ENCODE measurements at places on chromosomes 6 and 20.
A peak's percentile ranks its signal among the peaks of the same experiment; 100 is the strongest.

GRCh38 chr20:41140226-41141133 is 3.1 kb downstream of the PLCG1 start:
- DNase-seq = no peak

- no peak for DNase-seq
Measured at GRCh38 chr6:126042001-126042419, 55.7 kb downstream of the TRMT11 start.

DNA sequence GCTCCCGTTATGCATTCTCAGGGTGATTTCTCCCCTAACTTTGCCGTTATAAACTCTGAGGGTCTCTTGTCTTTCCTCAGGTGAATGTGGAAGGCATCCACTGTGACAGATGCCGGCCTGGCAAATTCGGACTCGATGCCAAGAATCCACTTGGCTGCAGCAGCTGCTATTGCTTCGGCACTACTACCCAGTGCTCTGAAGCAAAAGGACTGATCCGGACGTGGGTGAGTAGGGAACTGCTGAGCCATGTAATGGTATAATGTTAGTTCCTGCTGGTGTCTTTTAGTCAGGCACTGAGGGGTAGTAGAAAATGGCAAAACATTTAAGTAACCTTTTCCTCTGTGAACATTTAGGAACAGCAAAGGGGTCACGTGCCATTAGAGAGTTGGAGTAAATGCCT is 395.4 kb downstream of the ARHGAP18 start:
- no peak for DNase-seq

- DNase-seq = no peak
Measured at GRCh38 chr20:19756761-19757486, 1.1 kb upstream of the RIN2 start.

- no peak for DNase-seq
Measured at GRCh38 chr20:15805154-15805553, 768.1 kb downstream of the KIF16B start.

DNA sequence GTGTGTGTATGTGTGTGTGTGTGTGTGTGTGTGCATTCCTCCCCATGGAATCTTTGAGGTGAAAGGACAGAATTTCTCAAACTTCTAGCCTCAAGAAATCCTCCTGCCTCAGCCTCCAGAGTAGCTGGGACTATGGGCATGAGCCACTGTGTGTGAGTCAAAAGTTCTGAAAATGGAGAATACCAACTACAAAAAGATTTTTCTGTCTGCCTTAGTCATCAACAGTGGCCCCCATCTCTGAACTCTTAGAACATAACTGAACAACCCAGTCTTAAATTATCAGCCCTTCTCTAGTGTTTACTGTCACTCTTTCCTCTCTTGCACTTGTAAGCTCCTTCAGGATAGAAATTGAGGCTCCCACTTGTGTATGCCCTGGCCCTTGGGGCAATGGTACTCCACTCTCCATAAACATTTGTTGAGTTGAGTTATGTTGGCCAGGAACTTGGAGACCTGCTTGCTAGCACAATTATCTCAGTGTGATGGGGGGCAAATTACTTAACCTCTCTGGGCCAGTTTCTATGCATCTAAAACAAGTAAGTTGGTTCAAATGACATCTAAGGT is 35.3 kb upstream of the CLIC5 start:
- DNase-seq = no peak

GRCh38 chr6:21780141-21780540 is 186.6 kb downstream of the SOX4 start:
- no peak for DNase-seq

DNA sequence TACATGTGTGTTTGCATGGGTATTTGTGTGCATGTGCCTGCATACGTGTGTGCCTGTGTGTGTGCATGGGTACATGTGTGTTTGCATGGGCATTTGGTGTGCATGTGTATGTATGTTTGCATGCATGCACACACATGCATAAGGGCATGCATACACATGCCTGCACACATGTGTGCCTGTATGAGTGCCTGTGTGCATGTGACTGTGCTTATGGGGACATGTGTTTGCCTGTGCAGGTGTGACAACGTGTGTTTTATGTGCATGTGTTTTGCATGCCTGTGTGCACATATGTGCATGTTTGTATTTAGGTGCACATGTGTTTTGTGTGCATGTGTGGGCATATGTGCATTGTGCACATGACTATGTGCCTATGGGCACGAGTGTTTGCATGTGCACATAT is 165.7 kb downstream of the ERMARD start:
- no peak for DNase-seq

- no peak for DNase-seq
Measured at GRCh38 chr6:16740097-16740496, 21.2 kb downstream of the ATXN1 start.

- no peak for DNase-seq
Measured at GRCh38 chr6:134455319-134455718, 137.4 kb upstream of the SGK1 start.

GRCh38 chr6:73234733-73235132 is 9.4 kb upstream of the KHDC1L start:
- DNase-seq = peak; percentile 62

- DNase-seq = no peak
Measured at GRCh38 chr6:168159506-168159905, 80.5 kb upstream of the FRMD1 start.

DNA sequence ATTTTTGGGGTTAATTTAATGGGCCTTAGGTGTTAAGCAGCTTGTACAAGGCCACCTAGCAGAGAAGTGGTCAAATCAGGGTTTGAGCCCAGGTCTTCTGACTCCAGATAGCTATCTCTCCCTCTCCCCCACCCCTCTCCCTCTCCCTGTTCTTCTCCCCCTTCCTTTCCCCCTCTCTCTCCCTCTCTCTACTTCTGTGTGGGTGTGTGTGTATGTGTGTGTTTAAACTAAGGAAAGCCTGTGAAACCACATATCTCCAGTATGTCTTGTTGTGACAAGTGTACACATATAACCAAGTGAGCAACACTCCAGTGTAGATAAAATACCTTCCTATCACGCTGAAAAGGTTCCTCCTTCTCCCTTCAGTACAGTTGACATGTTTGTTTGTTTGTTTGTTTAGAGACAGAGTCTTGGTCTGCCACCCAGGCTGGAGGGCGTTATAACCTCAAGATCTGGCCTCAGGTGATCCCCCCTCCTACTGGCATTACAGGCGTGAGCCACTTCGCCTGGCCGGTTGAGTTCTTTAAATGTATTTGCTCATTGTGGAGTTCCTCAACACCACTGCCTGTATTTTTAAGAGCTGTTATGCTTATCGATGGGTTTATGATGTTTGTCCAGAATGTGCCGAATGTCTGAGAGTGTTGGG is 140.4 kb downstream of the JARID2 start:
- no peak for DNase-seq

All from fibroblast of skin of left quadriceps (primary cell).